ENCODE measurements at places on chromosomes 3 and 15. TPM values are rescaled to one million over a fixed set of nuclear protein-coding genes. Genes with fewer than 3 reads are reported as not detected.

Gene BAHD1
- polyA plus RNA-seq = 28.1 TPM

Gene SLC22A14
- polyA plus RNA-seq = 0.13 TPM

Gene MEX3B
- polyA plus RNA-seq = 5.9 TPM

Gene RHCG
- 0.12 TPM for polyA plus RNA-seq

Gene LRRN1
- polyA plus RNA-seq = 28.2 TPM

Gene AADACL2
- 0.01 TPM for polyA plus RNA-seq

Gene SPINT1
- 166 TPM for polyA plus RNA-seq

Gene ADGRG7
- polyA plus RNA-seq = 56.1 TPM

Gene MEIS2
- polyA plus RNA-seq = 19.7 TPM

Gene C3orf22
- polyA plus RNA-seq = 0.63 TPM

GRCh38 chr3:143952569-143953072, 19.0 kb upstream of the DIPK2A start:
- DNase-seq = no peak

DNA sequence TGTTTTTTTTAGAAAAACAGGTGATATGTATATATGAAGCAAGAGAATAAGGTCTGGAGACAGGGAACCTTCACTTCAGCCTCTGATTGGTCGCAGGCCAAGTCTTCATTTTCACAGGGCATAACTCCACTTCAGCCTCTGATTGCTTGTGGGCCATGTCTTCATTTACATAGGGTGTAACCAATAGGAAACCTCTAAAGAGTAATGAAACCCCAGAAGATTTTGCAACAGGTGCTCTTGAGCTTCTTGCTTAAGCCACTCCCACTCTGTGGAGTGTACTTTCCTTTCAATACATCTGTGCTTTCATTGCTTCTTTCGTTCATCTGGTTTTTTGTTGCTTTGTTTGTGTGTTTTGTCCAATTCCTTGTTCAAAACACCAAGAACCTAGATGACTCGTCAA, 22.6 kb upstream of the SCG3 start:
- DNase-seq = no peak

GRCh38 chr15:101143321-101143720, 108.5 kb downstream of the CHSY1 start:
- no peak for DNase-seq

DNA sequence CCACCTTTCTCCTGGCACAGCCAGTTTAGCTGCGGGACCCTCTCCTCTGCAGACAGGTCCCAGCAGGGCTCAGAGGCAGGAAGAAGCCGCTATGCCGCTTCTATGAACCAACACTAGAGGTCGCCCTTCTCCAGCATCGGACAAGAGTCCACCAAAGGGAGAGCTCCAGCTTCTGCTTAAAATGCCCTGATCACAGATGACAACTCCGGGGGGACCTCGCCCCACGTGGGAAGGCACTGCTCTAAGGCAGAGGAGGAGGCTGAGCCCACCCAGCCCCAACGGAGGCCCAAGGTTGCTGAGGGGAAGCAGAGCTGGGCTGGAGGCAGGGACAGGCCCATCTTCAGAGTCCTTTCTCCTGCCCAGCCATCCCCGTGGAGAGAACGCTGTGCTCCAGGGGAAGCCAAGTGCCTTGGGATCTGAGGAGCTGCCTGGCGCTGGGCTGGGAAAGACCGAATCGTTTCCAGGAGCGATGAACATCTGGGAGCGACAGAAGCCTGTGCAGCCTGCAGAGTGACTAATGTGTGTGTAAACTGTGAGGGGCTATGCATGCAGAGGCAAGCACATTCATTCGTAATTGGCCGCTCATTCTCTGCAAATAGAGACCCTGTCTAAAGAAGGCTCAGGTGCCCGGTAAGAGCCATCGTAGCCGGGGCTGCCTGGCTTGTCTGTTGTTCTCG, 43.5 kb upstream of the BDH1 start:
- peak; percentile 77 for DNase-seq

DNA sequence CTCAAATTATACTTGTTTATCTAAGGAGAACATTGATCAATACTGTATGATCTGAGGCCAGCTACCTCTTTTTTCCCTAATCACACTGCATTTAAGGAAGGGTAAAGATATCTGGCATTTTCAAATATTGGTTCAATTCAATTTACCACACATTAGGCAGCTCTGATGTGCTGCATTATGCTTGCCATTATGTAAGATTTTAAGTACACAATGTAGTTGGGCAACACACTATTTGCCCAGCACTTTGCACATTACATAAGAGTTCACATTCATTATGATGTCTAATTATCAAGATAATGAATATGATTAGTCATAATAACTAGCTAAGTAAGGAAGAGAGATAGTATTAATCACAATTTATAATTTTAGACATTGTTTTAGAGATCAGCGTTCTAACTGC, 196.3 kb downstream of the BCHE start:
- DNase-seq = no peak

DNA sequence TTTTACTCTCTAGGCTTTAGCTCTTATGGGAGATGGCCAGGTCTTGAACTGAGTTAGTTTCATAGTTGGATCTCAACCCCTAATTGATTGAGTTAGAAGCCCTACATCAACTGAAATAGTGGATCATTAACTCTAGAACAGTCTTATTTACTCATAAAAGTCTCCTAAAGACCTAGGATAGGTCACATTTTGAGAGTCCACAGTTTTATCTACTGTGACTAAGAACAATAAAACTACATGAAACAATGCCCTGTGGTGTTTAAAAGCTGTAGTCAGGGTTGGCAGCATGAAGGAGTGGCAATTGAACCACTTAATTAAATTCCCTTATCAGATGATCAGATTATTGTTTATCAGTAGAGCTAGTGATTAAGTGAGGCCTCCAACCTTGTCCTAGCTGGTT, 22.2 kb upstream of the IDH2 start:
- DNase-seq = peak; percentile 67

DNA sequence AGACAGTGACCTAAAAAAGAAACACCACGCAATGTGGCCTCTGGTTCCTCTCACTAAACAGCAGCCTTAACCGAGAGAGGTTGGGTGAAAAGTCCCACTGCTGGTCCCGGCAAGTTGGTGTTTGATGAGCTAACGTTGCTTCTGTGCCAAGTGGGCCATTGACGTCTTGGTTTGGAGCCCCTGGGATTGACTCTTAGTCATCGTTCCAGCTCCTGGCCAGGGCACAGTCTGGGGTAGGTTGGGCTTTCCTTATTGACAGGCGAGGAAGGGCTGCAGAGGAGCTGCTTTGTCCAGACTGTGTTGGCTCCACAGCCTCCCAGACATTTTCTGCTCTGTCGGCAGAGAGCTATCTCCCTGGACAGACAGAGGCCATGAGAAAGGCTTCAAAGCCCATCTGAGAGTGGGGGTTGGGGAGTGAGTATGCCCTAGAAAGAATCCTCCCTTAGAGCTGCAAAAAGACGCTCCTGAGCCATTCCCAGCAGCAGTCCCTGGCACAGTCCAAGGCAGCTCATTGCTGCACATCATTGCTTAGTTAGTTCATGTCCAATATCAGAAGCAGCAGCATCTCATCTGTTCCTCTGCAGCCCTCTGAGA, 28.6 kb upstream of the C3orf80 start:
- no peak for DNase-seq

GRCh38 chr3:141250342-141250741, 18.7 kb downstream of the PXYLP1 start:
- no peak for DNase-seq

GRCh38 chr3:73655197-73655596, 30.5 kb upstream of the PDZRN3 start:
- no peak for DNase-seq

- no peak for DNase-seq
These were observed 23.1 kb upstream of the HERC1 start for GRCh38 chr15:63856711-63857460.

- DNase-seq = no peak
These were observed 20.2 kb upstream of the CFAP161 start for GRCh38 chr15:81113861-81114291.

GRCh38 chr3:114622001-114622400, 328.2 kb downstream of the TIGIT start:
- no peak for DNase-seq

DNA sequence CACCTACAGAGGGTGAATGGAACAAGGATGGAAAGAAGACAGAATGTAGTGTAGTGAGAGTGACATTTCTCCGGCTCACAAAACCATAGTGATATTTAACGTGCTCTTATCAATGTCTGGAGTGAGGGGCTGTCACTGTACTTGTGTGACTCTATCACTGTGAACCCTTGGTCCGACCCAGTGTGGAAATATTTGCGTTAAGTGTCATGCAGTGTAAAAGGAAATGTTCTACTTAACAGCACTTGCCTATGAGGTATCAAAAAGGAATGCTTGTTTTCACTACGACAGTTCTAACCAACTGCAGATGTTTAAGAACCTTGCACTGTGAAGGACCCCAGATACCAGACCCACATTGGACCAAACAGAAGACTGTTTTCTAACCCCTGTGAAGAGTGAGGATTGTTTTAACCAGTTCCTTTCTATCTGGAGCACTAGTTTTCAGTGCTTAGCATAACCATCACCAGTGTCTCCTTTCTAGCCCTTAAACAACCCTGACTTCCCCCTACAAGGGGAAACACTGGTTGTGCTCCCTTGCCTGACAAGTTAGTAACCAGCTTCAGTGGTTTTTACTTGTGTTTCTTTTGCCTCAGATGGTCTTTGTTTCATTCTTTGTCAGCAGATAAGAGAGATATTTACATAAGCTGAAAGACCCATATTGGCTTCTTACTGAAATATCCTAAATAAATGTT, 144.7 kb upstream of the ABHD17C start:
- no peak for DNase-seq

DNA sequence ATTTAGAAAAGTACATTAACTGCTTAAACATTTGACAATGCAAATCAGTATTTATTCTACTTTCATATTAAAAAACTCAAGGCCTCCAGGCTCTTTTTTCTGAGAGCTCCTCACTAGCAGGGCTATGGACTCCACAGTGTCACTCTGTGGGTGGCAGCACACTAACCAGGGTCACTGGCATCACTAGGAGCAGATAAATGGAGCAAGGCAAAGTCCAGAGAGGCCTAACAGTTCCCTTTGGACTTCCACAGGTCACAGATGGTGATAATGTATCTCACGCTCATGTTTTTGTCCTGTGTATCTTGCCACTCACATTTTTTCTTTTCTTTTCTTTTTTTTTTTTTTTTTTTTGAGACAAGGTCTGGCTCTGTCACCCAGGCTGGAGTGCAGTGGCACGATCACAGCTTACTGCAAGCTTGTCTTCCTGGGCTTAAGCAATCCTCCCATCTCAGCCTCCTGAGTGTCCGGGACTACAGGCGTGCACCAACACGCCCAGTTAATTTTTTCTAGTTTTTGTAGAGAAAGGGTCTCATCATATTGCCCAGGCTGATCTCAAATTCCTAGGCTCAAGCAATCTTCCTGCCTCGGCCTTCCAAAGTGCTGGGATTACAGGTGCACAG, 7.8 kb downstream of the SPG21 start:
- DNase-seq = peak; percentile 87

GRCh38 chr15:74304431-74304830, 63.0 kb downstream of the CYP11A1 start:
- DNase-seq = no peak

- peak; percentile 30 for DNase-seq
These were observed 42.4 kb downstream of the TNIK start for GRCh38 chr3:171417813-171418212.

DNA sequence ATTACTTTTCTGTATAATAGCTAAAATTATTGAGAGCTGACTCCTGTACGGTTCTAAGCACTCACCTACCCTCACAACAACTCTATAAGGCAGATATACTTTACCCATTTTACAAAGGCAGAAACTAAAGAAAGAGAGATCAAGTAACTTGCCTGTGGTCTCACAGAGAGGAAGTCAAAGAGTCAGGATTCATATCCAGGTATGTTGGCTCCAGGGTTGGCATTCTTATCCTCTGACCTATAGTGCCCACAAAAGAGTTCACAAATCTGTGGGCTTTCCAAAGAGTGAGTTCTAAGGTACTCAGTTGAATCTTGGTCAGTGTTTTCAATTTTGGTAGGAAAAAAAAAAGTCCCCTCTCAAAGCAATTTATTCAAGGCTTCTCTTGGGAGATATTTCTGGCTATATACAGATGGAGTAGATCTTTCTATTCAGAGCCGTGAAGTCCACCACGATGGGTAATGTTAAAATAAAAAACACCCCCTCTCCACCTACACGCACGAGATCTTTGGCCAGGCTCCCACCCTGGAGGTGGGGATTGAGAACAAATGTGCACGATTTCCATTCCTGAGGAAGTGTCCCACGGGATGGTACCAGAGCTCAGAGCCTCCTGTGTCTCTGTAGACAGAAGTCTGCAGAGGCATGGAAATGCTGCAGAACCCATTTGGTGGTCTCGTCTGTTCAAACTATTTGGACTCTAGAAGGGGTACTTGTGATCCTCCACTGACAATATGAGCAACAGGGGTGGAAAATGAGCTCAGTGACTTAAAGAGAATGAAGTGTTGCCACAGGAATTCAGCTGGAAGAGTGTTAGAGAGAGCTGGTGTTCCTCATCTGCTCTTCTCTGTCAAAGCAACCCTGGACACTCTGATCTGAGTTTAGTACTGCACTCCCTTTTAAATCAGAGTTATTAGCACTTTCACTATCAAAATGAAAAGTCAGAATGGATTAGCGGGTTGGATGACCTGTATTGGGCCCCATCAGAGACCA, 212.1 kb upstream of the EIF1B start:
- no peak for DNase-seq

- no peak for DNase-seq
These were observed 66.3 kb upstream of the POLG start for GRCh38 chr15:89400782-89401545.

- no peak for DNase-seq
These were observed 156.9 kb downstream of the MEX3B start for GRCh38 chr15:81888748-81889484.

- no peak for DNase-seq
These were observed 293.5 kb upstream of the SUCLG2 start for GRCh38 chr3:67947808-67948508.

- DNase-seq = peak; percentile 39
These were observed 12.1 kb upstream of the CNBP start for GRCh38 chr3:129195731-129196256.

GRCh38 chr3:192745150-192745549, 17.8 kb upstream of the FGF12 start:
- DNase-seq = no peak

DNA sequence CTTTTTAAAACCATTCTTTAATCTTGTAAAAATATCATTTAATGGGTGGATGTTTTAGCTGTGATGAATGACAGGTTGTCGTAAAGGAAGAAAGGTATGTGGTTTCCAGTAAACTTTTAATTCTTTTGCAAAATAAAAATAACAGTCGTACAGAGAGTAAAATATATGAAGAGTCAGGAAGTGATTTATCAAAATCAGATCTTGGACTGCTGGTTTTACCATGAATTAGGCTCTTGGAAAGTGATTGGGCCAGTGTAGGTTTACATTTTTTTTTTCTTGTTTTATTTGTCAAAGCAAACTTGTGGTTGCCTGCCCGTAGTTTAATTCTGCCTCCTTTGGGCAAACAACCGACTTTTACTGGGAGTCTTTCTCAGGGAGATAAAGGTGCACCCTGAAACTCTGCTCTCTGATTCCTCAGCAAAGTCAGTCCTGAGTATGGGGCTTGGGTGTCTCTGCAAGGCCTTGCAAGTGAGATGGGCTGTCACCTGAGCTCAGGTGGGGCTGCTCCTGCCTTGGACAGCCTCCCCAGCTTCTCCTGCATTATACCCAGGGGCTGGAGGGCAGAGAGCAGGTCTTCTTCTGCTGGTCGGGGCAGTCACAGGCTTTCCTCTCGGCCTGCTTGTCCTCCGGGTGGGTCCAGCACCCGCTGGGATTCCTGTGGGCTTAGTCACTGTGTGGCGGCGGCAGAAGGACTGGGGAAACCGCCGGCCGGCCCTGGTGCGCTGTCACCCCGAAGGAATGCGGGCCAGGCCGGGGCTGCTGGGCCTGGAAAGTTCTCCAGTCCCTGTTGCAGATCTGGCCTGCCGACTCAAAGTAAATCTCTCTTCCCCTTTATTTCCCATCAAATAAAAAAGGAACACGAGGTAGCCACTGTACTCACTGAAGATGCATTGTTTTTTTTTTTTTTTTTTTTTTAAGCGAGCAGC, 79.0 kb downstream of the IGF1R start:
- peak; percentile 91 for DNase-seq
